ENCODE measurements at places on chromosomes 12 and 14.

GRCh38 chr12:121428883-121429282, 29.0 kb downstream of the RNF34 start:
- no peak for DNase-seq

DNA sequence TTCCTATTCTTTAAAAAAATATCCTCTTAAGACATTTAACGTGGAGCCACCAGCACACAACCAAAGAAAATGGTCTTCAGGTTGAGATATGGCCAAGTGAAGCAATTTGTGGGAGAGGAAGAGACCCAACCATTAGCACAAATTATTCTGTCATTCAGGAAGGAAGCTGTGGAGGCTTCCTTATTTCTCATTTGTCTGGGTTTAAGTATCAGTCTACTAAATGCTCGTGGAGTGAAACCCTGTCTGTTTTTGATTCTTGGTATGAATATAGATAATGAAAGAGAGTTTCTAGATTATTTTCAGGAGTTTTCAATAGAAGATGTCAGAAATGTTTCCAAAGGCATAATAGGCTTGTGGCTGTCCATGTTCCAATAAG, 125.1 kb downstream of the GPR65 start:
- DNase-seq: no peak

GRCh38 chr12:1791104-1791841, 29.1 kb upstream of the LRTM2 start:
- peak; percentile 64 for DNase-seq

- no peak for DNase-seq
Observed at GRCh38 chr12:9084417-9084816, 31.3 kb downstream of the A2M start.

Measured in stimulated activated naive CD8-positive, alpha-beta T cell treated with anti-CD3 and anti-CD28 coated beads, Interleukin-15, Interleukin-2, amounts not matched to agents 100 U/mL and 50 U/mL, for 24 hours (primary cell).